ENCODE measurements at places on chromosomes 1 and 21.

GRCh38 chr1:100862591-100862990 lies 32.1 kb downstream of the EXTL2 start:
- no peak for DNase-seq

DNA sequence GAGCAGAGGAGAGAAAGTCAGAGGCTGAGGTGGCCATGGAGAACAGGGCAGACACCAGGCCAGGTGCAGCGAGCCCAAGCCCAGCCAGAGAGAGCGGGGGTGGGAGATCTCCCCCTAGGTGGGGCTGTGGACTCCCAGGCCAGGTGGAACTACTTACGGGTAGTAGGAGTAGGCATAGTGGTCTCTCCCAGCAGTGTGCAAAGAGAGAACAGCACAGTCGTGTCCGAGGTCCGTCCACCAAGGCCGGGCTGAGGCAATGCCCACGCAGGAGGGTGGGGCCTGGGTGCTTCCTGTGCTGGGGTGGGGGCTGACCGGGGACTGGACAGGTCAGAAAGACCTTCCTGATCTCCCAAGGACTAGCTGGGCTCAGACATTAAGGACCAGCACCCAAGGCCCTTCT lies 263.7 kb downstream of the PTPRU start:
- DNase-seq, result no peak

GRCh38 chr1:223731133-223731770 lies 18.9 kb downstream of the CAPN2 start:
- no peak for DNase-seq

DNA sequence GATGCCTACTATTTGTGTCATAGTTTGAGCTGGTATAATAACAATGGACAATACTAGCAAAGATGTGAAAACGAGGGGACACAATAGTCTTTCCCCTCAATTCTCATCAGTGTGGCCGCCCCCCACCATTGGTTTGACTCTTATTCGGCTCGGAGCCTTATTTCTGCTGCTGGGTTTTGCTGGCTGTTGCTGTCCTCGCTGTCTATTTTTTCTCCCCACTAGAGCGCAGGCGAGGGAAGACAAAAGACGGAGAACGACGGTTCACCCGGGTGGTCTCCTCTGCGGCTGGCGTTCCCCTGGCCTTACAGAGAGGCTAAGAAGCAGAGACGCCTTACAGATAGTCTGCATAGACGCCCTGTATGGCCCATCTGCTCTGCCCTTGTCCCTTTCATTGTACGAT lies 19.4 kb downstream of the CLIC6 start:
- DNase-seq, result no peak

- no peak for DNase-seq
Observed at GRCh38 chr1:115465802-115466363, 127.8 kb upstream of the NGF start.

- DNase-seq, result no peak
Observed at GRCh38 chr1:40030528-40031135, 9.9 kb upstream of the CAP1 start.

DNA sequence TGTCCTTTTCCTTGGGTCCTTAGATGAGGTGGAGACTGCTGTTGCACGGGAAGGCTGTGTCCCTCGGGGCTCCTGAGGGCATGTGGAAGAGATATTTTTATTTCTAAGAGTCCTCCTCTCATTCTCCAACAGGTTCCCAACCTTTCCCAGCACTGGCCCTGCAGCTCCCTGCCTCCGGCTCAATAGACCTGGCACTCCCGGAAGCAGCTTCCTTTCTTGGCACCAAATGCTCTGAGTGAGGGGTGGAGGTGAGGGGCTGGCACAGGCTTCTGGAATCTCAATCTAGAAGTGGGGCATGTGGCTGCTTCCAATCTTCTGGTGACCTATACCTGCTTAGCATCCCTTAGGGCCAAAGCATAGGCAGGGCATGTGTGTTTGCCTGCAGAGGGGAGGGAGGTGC lies 4.5 kb downstream of the ETV3L start:
- DNase-seq, result no peak

DNA sequence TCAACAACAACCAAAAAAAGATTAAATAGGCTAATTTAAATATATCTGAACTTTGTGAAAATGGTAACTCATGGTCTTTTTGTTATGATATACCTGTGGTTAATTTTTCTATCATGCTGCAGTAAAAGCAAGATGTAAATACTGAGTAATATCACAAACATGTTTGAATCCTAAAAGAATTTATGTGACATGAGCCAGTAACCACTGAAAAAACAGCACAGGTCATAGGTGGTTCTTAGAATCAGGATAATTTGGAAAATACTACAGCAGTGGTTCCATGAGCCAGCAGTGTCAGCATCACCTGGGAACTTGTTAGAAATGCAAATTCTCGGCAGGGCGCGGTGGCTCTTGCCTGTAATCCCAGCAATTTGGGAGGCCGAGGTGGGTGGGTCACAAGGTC lies 4.1 kb downstream of the ATP5IF1 start:
- no peak for DNase-seq

GRCh38 chr1:45522324-45523104 lies 830 bp upstream of the PRDX1 start:
- DNase-seq, result peak; percentile 58

- DNase-seq, result no peak
Observed at GRCh38 chr1:217528271-217528670, 102.6 kb downstream of the GPATCH2 start.

- DNase-seq, result no peak
Observed at GRCh38 chr1:245673881-245674414, 519.2 kb downstream of the KIF26B start.

DNA sequence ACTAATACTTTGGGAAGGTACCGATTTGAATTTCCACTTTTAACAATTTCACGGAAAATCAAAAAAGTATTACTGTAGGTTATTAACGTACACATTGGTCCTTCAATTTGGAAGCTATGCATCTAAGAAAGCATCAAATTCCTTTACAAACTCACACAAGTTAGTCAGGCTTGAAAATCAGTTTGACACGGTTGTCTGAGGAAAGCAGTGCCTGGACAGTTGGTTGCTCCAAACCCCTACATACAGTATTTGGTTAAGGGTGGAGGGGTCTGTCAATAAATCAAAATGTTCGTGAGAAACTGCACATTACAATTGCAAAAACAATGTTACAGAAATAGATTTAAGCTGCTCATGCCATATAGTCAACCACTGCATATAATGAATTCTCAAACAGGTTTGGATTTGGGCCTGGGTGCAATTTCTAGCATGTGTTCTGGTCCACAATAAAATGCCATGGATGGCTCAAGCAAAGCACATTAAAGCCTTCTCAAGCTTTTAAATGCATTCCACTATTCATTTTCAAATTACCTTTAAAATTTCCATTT lies 19.9 kb upstream of the RBM34 start:
- DNase-seq, result no peak

GRCh38 chr1:180178511-180179161 lies 24.0 kb downstream of the QSOX1 start:
- peak; percentile 38 for DNase-seq

GRCh38 chr1:18820791-18821641 lies 38.4 kb downstream of the TAS1R2 start:
- peak; percentile 16 for DNase-seq

GRCh38 chr21:46545363-46545762 lies 59.5 kb downstream of the S100B start:
- DNase-seq, result no peak

GRCh38 chr1:2533365-2533764 lies 3.3 kb upstream of the HES5 start:
- no peak for DNase-seq

DNA sequence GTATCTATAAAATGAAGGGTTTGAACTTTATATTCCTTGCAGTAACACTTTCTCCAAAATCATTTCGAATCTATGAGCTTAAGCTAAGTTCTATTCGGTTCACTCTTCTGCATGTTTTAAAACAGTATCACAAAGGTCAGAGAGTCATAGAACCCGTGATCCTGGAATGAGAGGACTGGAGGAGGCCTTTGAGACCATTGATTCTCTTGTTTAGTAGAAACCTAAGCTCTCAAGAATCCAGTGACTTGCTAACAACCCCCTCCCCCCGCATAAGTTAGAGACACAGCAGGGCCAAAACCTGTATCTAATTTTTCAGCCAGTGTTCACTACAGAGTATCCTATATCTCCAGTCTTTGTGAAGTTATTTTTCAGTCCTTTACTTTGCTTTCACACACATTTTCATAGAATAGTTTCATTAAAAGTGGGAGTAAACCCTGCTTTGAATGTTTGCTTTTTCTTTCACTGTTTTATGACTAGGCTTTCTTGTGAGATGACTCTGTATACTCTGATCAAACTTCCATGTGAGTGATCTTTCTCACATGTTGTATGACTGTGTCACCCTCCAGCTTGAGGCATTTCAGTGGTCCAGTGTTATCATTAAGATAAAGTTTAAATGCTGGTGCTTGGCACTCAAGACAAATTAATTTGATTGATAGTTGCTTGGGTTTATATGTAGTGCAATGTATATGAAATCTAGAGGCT lies 275.4 kb upstream of the SGIP1 start:
- DNase-seq, result no peak

GRCh38 chr1:45804669-45804969 lies 1.2 kb downstream of the MAST2 start:
- DNase-seq, result no peak

GRCh38 chr1:203667616-203668015 lies 41.0 kb downstream of the ATP2B4 start:
- DNase-seq, result no peak

- no peak for DNase-seq
Observed at GRCh38 chr1:38053416-38054091, 7.0 kb upstream of the POU3F1 start.

- no peak for DNase-seq
Observed at GRCh38 chr21:19461481-19462205, 1058.1 kb upstream of the TMPRSS15 start.

DNA sequence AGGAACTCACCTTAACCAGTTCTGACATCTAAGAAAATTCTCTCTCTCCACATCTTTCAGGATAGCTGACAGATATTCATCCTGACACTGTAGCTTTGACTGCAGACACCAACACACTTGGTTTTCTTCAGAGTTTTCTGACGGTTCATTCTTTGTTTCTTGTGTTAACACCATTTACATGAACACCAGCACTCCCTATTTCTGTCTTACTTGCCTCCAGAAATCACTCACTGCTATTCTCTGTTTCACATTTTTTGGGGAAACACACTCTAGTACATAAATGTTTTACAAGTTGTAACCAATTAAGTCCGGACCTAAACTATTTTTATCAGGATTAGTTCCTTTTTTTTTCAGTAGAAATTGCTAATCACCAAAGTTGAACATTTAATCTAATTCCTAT lies 15.4 kb downstream of the FLVCR1 start:
- DNase-seq, result no peak

GRCh38 chr1:94803517-94804441 lies 16.4 kb upstream of the SLC44A3 start:
- DNase-seq, result no peak

DNA sequence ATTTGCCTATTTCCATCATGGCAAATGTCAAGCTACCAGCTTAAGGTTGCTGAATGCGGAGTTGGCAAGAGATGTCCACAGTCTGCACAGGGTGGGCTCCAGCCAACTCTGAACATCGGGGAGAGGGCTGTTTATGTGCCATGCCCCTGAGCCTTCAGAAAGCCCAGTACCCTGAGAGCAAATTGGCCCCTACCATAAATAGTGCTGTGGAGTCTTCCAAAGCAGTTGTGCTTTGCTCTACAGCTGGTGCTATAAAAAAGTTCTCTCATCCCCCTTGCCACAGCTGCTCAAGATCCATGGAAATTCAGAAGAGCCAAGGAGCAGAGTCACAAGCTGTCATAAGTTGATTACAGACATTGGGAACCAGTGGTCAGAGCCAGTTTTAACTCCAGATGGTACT lies 85.6 kb upstream of the CLDN14 start:
- no peak for DNase-seq

GRCh38 chr1:25356848-25357247 lies 18.7 kb downstream of the TMEM50A start:
- DNase-seq, result no peak

DNA sequence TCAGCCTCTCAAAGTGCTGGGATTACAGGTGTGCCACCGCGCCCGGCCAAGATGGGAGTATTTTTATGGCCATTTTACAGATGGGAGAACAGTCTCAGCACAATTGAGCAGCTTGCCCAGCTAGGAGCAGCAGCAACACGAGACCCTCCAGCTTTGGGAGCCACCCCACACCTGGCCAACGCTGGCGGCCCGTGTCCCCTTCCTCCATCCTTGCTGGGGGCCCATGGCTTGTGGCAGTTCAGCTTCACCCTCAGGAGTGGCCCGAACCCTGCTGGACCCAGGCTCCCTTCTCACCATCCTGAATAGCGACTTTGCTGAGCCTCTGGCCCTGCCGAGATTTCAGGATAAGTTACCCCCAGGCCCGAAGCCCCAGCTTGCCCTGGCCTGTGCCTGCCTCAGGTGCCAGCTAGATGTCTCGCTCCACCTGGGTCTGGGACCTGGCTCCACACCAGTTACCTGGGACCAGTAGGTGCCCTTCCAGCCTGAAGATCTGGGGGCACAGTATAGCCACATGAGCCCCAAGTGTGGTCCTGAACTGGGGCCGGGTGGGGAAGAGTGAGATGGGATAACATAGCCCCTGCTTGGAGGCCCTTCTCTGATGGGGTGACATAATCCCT lies 19.2 kb downstream of the SLC66A1 start:
- no peak for DNase-seq

GRCh38 chr21:41156142-41156541 lies 11.8 kb upstream of the BACE2 start:
- DNase-seq, result no peak

DNA sequence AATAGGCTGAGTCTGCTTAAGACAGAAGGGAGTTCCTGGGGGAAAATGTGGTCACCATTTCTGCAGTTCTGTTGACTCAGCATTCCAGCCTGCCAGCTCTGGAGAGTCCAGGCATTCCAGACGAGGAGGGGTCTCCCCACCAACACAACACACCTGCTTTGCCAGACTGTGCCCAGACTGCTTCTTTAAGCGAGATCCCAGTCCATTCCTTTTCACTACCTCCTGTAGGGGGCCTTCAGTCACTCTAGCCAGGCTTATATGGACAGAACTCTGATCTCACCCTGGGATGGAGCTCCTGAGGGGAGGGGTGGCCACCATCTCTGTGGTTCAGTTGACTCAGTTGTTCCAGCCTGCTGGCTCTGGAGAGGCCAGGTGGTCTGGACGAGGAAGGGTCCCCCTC lies 48.5 kb downstream of the UBE2U start:
- no peak for DNase-seq

DNA sequence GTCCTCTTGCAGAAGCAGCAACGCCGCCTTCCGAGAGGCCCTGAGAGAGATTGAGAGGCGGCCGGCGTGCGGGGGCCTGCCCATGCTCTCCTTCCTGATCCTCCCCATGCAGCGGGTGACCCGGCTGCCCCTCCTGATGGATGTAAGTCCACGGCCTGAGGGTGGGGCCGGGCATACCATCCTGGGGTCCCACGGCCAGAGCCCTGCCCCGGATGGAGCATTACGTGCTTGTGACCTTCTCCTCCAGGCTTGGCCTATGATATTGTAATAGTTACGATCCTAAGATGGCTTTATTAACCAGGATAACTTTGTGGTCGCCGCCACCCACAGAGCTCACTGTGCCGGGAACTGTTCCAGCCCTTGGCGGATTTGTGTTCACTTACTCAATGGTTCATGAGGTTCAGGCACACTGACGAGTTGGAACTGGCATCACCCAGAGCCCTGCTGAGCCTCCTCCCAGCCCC lies 18.9 kb downstream of the ARHGEF16 start:
- no peak for DNase-seq

Data from CD4-positive, CD25-positive, alpha-beta regulatory T cell (primary cell).